Epithelial cell of alveolus of lung (primary cell): ENCODE measurements at places on chromosomes 1 and 21. TPM values are rescaled to one million over a fixed set of nuclear protein-coding genes. Genes with fewer than 3 reads are reported as not detected.

Gene NHLH1
- total RNA-seq, result not detected in 2 replicates

Gene GPX7
- 21.9 and 55.5 TPM in 2 replicates for total RNA-seq

Gene CLCA2
- 1.2 TPM in 1 of 2 replicates, not detected in the other for total RNA-seq

Gene HES3
- not detected in 2 replicates for total RNA-seq

Gene RHD
- total RNA-seq, result not detected in 2 replicates

Gene PCAT6
- 0.65 and 2.4 TPM in 2 replicates for total RNA-seq

Gene SGIP1
- 6.3 and 22.8 TPM in 2 replicates for total RNA-seq

Gene EVA1B
- 239 and 247 TPM in 2 replicates for total RNA-seq

Gene CAMK2N1
- total RNA-seq, result 23.3 and 72.7 TPM in 2 replicates

Gene RIMS3
- 0.16 and 0.52 TPM in 2 replicates for total RNA-seq

Gene ELF3
- total RNA-seq, result 0.91 and 1.9 TPM in 2 replicates
